ENCODE measurements at places on chromosomes 2 and 18.

- no peak for DNase-seq
These were observed 309.5 kb upstream of the STON1 start for GRCh38 chr2:48220501-48220900.

GRCh38 chr2:46805401-46805951 is 110.1 kb downstream of the MCFD2 start:
- DNase-seq, result no peak

DNA sequence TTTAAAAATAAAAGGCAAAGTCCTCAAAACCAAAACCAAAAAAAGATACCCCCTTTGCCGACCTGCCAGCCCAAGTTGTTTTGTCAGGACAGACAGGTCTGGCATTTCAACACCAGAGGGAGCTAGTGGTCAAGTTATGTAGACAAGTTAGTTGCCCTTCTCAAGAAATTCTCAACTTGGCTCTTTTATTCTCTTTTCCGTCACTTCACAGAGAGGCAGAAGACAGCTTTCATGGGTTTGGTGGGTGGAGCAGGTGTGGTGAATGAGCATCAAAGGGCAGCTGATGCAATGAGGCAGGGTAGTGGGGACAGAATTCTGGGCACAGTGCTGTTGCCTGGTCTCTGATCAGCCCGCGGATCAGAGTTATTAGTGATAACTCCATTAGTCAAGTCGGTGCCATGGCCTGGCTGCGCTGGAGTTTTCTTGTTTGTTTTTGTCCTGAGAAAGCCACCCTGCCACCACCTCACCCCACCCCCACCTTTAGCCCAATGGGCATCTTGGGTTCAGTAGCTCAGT is 303.7 kb upstream of the EPAS1 start:
- peak; percentile 54 for DNase-seq

DNA sequence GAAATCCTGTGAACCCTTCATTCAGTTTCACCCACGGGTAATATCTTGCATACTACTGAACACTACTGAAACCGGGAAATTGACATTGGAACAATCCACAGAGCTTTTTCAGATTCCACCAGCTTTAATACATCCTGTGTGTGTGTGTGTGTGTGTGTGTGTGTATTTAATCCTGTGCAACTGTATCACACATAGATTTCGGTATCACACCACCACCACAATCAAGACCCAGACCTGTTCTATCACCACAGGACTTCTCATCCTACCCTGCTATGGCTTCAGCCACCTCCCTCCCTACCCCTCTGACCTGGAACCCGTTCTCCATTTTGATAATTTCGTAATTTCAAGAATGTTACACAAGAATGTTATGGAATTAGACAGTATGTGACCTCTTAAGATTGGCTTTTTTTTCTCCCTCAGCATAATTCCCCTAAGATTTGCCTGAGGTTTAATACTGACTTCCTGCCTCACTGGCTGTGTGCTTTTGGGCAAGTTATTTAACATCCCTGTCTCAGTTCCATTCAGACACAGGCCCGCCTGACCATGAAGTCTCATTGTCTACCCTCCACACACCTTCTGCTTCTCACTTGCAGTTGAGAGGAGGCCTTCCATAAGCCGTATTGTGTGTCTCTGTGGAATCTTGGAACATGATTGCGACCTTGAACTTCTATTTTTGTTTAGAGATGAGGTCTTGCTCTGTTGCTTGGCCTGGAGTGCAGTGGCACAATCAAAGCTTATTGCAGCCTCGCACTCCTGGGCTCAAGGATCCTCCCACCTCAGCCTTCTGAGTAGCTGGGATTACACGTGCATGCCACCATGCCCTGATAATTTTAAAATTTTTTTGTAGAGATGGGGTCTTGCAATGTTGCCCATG is 14.4 kb upstream of the TMEM131 start:
- no peak for DNase-seq

DNA sequence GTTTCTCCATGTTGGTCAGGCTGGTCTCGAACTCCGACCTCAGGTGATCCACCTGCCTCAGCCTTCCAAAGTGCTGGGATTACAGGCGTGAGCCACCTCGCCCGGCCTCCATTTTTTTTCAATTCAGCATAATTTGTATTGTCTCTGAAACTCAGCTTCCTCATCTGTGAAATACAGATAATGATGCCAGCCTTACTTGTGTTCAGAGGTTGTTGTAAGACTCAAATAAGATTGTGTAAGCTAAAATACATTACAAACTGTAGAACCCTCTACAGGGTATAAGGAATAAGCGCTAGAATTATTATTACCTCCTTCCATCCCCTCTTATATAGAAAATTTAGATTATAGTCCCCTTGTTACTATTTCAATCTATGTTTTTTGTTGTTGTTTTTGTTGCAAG is 24.8 kb upstream of the STARD7 start:
- DNase-seq, result no peak

DNA sequence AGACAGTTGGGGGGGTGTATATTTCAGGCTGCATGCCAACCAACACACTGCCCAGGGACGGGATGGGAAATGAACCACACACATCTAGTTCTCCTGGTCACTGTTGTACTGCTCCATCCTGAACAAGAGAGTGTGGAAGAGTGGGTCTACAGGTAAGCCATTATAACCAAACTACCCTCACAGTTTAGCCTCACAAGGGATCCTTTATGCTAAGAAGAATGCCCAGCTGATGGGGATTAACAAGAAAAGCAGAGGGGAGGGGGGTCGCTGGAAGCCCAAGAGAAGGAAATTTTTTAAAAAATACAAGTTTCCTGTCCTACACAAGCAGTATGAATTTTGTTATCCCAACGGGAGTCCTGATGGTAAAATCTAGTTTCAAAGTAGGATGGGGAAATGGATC is 16.1 kb downstream of the SPRED2 start:
- no peak for DNase-seq

DNA sequence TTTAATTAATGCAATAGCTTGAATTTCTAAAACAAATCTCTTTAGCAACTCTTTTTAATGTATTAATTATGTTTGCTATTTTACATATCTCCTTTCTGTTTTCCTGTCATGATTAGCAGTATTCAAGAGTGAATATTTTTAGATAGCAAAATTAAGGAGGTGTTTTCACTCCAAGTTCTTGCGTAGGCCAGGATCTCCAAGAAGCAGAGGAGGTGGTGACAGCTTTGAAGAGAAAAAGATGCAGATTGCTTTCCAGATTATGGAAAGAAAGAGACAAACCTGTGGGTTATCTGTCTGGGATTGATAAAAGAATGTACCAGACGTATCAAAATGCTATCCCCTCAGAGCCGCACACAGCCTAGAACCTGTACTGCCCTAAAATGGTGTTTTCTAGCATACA is 163.5 kb upstream of the FAM98A start:
- no peak for DNase-seq

DNA sequence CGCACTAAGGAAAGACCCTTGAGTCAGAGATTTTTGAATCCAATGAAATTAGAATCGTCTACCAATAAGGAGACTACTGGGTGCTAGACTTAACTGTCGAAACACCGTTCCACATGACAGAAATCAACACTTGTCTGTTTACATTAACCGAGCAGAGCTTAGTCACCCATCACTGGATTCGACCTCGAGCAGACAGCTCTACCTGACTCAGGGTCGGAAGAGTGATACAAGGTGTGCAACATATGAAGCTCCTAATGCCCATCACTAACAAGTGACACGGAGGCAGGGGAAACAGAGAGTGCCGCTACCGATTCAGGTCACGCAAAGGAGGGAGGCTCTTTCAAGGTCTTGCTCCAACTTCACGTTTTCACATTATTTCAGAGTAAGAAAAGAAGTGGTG is 54.2 kb upstream of the FZD5 start:
- no peak for DNase-seq

DNA sequence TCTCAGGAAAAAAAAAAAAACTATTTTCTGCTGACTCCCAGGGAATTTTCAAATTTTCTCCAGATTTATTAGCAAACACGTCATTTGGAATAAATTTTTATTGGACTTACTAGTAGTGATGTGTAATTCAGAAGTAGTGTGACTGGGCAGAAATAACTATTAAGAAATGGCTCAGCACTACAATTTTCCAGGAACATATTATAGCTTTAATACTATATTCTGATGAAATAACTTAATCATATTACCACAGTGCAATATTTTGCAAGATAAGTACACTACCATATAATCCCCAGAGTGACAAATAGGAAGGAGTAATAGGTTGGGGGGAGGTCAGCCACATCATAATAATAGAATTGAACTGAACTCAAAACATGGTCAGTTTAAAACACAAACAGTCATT is 19.7 kb upstream of the TNFAIP6 start:
- peak; percentile 56 for DNase-seq

DNA sequence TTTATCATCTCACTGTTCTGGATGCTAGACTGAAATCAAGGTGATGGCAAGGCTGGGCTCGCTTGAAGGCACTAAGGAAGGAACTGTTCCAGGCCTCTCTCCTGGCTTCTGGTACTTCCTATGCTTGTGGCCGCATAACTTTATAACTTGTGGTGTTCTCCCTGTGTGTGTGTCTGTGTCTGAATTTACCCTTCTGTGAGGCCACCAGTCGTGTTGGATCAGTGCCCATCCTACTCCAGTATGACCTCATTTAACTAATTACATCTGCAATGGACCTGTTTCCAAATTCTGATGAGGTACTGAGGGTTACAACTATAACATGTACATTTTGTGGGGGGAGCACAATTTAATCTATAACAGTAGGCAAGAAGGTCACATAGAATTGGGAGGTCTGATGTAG is 41.6 kb downstream of the LYPD6B start:
- DNase-seq, result no peak

- DNase-seq, result no peak
These were observed 44.8 kb downstream of the REL start for GRCh38 chr2:60925994-60926740.

DNA sequence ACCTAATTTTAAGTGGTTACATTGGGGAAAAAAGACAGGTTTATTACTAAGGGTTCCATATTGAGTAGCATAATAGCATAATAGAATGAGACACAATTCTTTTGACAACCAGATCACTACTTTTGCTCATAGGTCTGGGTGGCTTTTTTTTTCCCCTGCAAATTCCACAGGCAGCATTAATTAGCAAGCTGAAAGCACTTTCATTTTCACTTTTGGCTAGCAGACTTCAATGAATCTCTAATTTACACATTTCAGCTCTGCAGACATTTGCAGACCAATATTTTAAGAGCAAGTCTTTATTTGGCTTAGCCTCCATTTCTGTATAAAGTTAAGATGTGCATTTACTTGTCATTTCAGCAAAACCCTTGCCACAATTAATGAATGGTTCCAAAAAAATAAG is 185.5 kb downstream of the NOL4 start:
- no peak for DNase-seq

GRCh38 chr18:74597034-74597661 is 522 bp upstream of the ZNF407 start:
- DNase-seq, result peak; percentile 86

DNA sequence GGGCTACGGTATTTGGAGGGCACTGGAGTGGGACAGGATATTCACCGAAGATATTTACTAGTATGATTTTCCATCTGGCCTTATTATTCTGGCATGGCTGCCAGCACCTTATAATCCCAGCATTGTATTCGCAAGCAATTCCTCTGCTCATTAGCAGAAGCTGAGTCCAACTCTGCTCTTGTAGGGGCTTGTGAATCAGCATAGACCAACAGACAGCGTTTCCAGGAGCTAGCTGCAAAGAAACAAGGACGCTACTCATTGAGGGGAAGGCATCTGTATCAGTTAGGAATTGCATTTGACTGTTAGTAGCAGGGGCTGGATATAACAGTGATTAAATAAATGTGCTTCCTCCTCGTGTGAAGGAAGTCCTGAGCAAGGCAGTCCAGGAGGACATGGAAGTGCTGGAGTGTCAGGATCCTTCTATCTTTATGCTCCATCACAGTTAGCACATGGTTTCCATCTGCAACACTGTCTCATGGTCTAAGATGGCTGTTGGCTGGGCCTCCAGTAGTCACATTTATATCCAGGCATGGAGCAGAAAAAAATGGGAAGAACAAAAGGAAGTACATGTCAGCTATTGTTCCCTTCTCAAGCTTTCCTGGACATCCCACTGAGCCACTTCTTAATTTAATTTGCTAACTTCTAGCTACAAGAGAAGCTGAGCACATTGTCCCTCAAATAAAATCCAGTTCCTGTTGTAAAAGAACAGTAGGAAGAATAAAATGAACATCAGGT is 214.1 kb downstream of the C1D start:
- no peak for DNase-seq

DNA sequence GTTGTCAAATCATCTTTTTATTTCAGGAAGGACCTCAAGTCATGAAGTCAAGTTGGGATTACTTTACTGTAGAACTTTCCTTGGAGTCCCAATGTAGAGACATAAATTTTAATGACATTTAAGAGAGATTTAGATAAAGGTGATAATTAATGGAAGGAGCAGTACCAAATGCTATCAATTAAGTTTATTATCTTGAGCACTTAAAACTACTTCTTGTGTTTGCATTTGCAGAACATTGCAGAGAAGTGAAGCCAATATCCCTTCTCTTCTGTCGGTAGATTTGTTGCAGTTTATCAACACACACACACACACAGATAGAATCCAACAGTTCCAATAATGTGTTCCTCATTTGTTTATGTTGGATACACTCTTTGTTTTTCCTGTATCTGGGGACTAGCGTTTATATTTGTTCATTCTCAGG is 570.7 kb downstream of the EPHA4 start:
- DNase-seq, result no peak

GRCh38 chr2:159900343-159900742 is 102.3 kb upstream of the CD302 start:
- no peak for DNase-seq

- no peak for DNase-seq
These were observed 219.2 kb downstream of the LRP1B start for GRCh38 chr2:141911485-141912066.

DNA sequence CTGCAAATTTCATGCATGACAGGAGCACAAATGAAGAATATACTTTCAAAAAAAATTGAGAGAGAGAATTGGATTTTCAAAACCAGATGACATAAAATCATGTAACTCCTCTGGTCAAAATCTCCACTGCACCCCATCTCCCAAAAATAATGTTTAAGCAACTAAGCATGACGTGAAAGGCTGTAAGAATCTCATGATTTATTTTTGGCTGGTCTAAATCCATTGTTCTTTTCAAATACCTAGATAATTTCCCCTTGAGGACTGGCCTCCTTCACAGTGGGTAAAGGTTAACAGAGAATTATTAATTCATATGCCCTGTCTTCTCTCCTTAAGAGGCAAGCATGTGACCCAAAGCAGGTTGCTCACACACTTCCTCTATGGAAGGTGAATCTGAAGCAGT is 101.5 kb upstream of the CCDC195 start:
- DNase-seq, result no peak

- DNase-seq, result no peak
These were observed 31.9 kb upstream of the FOSL2 start for GRCh38 chr2:28360718-28361293.

DNA sequence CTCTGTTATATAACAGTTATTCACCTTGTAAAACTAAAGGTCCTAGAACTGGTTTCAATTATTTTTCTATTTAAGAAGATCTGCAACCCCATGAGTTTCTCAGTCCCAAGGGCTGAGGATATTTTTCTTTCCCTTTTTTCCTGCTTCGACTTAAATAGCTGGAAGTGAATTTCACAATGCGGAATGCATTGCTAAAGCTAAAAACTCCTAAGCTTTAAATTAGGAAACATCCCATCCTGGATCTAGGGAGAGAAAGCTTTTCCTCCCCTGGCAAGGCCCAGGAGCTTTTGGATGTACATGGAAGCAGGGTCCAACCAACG is 1.4 kb downstream of the RFX8 start:
- no peak for DNase-seq

- DNase-seq, result no peak
These were observed 26.1 kb upstream of the SPTBN1 start for GRCh38 chr2:54429811-54430551.

GRCh38 chr18:22391407-22392345 is 26.0 kb downstream of the CTAGE1 start:
- no peak for DNase-seq
